ENCODE measurements at places on chromosomes 11 and 22. TPM values are rescaled to one million over a fixed set of nuclear protein-coding genes. Genes with fewer than 3 reads are reported as not detected.
A peak's percentile ranks its signal among the peaks of the same experiment; 100 is the strongest.

The RIMBP3B gene
- 0.17 TPM for total RNA-seq

The ZNF214 gene
- total RNA-seq = 3.3 TPM

The PPP1R14B gene
- 96.1 TPM for total RNA-seq

The POU2AF3 gene
- total RNA-seq = 2.5 TPM

The OR4D5 gene
- total RNA-seq = 0.77 TPM

The JRKL gene
- total RNA-seq = 8.4 TPM

The ANKK1 gene
- total RNA-seq = not detected

- H3K4me1 ChIP-seq = peaks cover 3% of the 10 kb centered on the region
- no peaks in the 10 kb centered on the region for H3K36me3 ChIP-seq
- H3K4me3 ChIP-seq = no peak overlapping the region
- DNase-seq = no peak
- no peak overlapping the region for H3K27ac ChIP-seq
Measured at GRCh38 chr22:23282089-23282501, 101.8 kb downstream of the BCR start.

GRCh38 chr11:45209891-45210699 is 63.7 kb downstream of the PRDM11 start:
- H3K4me3 ChIP-seq = no peak overlapping the region
- no peaks in the 10 kb centered on the region for H3K36me3 ChIP-seq
- DNase-seq = peak; percentile 91
- H3K27ac ChIP-seq = peak overlapping the region; percentile 88
- no peaks in the 10 kb centered on the region for H3K27me3 ChIP-seq
- peaks cover 31% of the 10 kb centered on the region for H3K4me1 ChIP-seq

DNA sequence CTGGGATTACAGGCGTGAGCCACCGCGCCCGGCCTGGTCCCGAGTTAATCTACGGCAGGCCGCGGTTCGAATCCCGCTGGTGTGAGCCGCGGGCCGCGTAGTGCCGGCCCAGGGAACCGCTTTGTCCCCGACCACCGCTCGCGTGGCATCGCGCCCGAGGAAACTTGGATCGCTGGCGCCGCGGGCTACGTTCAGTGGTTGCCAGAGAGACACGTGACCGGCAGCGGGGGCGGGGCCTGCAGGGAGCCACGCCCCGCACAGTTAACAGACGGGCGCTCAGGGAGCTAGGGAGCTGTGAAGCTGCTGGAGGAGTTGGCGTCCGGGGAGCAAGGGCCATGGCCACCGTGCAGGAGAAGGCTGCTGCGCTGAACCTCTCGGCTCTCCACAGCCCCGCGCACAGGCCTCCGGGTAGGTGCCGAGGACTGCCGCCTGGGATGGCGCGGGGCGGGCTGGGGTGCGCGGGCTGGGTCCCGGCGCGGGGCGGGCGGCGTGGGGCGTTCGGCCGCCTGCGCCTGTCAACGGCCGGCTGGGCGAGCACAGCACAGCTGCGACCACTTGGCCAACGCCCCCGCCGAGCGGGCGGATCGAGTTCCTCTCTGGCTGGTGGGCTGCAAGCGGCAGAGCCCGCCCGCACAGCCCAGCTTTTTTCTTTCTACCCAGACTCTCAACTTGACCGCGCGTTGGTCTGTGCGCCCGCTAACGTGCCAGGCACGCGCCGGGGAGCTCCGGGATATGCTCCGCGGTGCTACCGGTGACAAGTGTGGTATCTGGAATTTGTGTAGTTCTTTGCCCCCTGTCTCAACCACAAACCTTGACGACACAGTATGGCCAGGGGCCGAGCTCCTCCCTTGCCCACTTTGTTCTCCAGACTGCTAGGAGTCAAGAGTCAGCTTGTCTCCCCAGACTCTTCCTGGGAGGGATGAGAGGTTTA is at the start of gene DEPDC7:
Gene DEPDC7 (plus strand): TSS at position 258 of the 931 bp plus-strand sequence. CDS start 78 bp downstream, at position 336.
- H3K4me1 ChIP-seq = peaks cover 4% of the 10 kb centered on the region
- no peaks in the 10 kb centered on the region for H3K36me3 ChIP-seq
- H3K27me3 ChIP-seq = no peaks in the 10 kb centered on the region
- peak within 1 kb of the TSS; percentile 61 for H3K4me3 ChIP-seq

DNA sequence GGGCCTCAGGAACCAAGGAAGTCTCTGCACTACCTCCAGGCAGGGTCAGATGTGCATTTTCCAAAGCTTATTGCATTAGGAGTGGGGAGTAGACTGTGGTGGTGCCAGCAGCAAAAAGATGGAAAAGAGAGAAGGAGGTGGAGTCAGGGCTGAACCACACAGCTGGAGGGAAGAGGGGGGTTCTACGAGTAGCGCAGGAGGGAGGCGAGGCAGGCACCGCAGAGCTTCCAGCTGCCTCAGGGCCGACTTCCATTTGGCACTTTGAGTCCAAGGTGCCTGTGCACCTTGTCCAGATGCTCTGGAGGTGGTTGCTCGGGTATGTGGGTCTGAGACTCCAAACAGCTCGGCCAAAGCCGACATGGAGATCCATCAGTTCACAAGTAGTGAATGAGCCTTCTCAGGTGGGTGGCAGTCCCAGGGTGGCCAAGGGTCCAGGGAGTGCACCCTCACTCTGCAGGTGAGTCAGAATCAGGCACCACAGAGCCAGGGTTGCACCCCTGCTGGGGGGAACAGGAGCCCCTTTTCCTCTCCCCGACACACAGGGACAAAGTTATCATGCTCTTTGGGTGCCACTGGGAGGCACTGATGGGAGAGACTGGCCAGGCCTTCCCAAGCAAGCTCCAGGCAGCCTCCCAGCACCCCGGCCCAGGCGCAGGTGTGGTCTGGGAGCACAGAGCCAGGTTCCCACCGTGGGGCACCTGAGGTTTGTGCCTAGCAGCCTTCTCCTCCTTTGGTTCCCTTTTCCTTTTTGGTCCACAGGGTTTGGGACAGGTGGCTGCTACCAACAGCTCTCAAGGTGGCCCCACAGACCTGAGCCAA is 30.2 kb downstream of the GGT5 start:
- no peaks in the 10 kb centered on the region for H3K4me1 ChIP-seq
- no peak overlapping the region for H3K4me3 ChIP-seq
- DNase-seq = no peak
- no peak overlapping the region for H3K27ac ChIP-seq

GRCh38 chr11:27398400-27398770 is 35.4 kb upstream of the CCDC34 start:
- H3K36me3 ChIP-seq = no peaks in the 10 kb centered on the region
- peaks cover 69% of the 10 kb centered on the region for H3K4me1 ChIP-seq
- peak overlapping the region; percentile 82 for H3K27ac ChIP-seq
- H3K4me3 ChIP-seq = no peak overlapping the region

DNA sequence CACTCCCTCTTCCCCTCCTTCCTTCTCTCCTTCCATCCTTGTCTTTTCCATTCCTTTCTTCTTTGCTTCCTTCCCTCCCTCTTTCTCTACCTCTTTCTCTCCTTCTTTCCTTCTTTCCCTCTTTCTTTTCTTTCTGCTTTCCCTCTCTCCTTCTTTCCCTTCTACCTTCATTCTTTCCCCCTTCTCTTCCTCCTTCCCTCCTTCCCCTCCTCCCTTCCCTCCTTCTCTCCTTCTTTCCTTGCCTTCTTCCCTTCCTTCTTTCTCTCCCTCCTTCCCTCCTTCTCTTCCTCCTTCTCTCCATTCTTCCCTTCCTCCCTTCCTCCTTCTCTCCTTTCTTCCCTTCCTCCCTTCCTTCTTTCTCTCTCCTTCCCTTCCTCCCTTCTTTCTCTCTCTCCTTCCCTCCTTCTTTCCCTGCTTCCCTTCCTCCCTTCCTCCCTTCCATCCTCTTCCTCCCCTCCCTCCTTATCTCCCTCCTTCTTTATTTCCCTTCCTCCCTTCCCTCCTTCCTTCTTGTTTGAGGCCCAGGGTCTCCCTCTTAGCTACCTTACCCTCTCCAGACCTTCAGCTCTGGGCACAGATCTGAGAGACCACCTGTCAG is 77.0 kb downstream of the BUD13 start:
- H3K4me1 ChIP-seq = no peaks in the 10 kb centered on the region
- DNase-seq = no peak
- H3K27ac ChIP-seq = no peak overlapping the region
- no peak overlapping the region for H3K4me3 ChIP-seq
- peaks cover 9% of the 10 kb centered on the region for H3K27me3 ChIP-seq

DNA sequence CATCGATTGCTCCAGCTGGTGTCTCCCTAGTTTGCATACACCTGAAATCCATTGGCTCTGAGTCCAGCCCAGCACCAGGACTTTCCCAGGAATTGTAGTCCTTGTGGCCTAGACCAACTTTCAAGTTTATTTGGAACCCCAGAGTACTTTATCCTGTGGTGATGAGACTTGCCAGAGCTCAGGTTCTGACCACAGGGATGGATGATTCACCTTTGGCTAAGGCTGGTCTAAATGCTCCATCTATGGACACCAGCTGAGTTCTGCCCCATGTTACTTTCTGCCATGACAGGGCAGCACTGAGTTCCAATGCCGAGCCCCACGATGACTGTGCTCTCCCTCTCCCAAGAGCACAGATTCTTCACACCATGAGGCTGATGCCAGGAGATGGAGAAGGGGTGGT is 17.3 kb upstream of the INSC start:
- no peak overlapping the region for H3K27ac ChIP-seq
- H3K27me3 ChIP-seq = peaks cover 20% of the 10 kb centered on the region
- DNase-seq = no peak

DNA sequence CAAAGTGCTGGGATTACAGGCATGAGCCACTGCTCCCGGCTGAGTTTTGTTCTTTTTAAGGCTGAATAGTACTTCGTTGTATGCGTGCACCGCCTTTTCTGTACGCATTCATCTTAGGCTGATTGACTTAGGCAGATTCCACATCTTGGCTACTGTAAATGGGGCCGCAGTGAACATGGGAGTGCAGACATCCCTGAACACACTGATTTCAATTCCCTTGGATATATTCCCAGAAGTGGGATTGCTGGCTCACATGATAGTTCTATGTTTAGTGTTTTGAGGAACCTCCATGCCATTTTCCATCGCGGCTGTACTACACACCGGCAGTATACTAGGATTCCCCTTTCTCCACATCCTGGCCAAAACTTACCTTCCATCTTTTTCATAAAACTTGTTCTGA is 10.4 kb upstream of the ZNF74 start:
- no peak overlapping the region for H3K4me3 ChIP-seq
- no peak for DNase-seq
- H3K27ac ChIP-seq = no peak overlapping the region
- no peaks in the 10 kb centered on the region for H3K36me3 ChIP-seq
- H3K27me3 ChIP-seq = peaks cover 4% of the 10 kb centered on the region

- no peak overlapping the region for H3K27ac ChIP-seq
- no peaks in the 10 kb centered on the region for H3K27me3 ChIP-seq
- H3K4me3 ChIP-seq = no peak overlapping the region
- no peak for DNase-seq
Measured at GRCh38 chr11:41392596-41392995, 66.9 kb downstream of the LRRC4C start.

- H3K36me3 ChIP-seq = no peaks in the 10 kb centered on the region
- H3K4me1 ChIP-seq = no peaks in the 10 kb centered on the region
- H3K27ac ChIP-seq = no peak overlapping the region
- DNase-seq = no peak
- no peak overlapping the region for H3K4me3 ChIP-seq
Measured at GRCh38 chr11:67700548-67701262, 26.3 kb upstream of the ALDH3B2 start.

GRCh38 chr11:120642196-120642894 is 130.8 kb downstream of the GRIK4 start:
- no peaks in the 10 kb centered on the region for H3K4me1 ChIP-seq
- no peak overlapping the region for H3K4me3 ChIP-seq
- no peak for DNase-seq

DNA sequence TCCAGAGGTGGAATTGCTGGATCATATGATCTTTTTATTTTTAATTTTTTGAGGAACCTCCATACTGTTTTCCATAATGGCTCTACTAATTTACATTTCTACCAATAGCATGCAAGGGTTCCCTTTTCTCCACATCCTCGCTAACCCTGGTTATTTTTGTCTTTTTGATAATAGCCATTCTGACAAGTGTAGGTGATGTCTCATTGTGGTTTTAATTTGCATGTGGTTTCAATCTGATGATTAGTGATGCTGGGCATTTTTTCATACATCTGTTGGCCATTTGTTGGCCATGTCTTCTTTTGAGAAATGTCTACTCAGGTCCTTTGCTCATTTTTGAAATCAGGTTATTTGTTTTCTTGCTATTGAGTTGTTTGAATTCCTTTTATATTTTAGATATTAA is 15.4 kb upstream of the OR4D5 start:
- no peaks in the 10 kb centered on the region for H3K36me3 ChIP-seq
- H3K27me3 ChIP-seq = no peaks in the 10 kb centered on the region
- no peaks in the 10 kb centered on the region for H3K4me1 ChIP-seq
- H3K4me3 ChIP-seq = no peak overlapping the region
- DNase-seq = no peak
- H3K27ac ChIP-seq = no peak overlapping the region

GRCh38 chr11:46285594-46286033 is 8.2 kb downstream of the CREB3L1 start:
- H3K4me3 ChIP-seq = no peak overlapping the region
- H3K27me3 ChIP-seq = no peaks in the 10 kb centered on the region
- peak overlapping the region; percentile 13 for H3K27ac ChIP-seq

DNA sequence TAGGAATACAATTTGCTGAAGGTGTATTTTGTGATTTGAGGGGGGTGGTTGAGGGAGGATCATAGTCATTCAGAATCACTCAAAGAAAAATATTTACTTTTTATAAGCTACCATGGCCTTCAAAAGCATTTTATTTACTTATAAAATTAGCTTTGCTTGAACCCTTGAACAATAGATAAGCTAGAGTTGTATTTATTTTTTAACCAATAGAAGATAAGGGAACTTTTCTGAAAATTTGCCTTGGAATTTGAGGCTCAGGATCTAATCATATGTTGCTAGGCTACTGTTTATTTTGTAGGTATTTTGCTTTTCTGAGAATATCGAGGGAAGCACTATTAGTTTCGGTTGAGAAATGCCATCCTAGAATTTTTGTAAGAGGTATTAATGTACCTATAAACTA is 82.1 kb downstream of the EMSY start:
- no peak for DNase-seq
- H3K4me3 ChIP-seq = no peak overlapping the region
- H3K4me1 ChIP-seq = peaks cover 10% of the 10 kb centered on the region
- no peaks in the 10 kb centered on the region for H3K36me3 ChIP-seq

GRCh38 chr11:86117001-86117711 is 48.3 kb upstream of the PICALM start:
- H3K27ac ChIP-seq = no peak overlapping the region
- H3K36me3 ChIP-seq = no peaks in the 10 kb centered on the region
- no peaks in the 10 kb centered on the region for H3K4me1 ChIP-seq

DNA sequence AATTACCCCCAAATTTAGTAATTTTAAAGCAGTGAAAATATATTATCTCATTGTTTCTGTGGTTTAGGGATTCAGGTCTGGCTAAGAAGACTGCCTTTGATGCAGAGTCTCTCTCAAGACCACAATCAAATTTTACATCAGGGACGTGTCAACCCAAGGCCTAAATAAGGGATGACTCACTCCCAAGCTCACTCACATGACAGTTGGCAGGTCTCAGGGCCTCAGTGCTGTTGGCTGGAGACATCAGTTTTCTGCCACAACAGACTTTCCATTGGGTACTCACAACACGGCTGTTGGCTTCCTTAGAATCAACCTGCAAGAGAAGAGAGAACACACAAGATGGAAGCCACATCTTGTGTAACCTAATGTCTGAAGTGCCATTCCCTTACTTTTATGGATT is 377.3 kb downstream of the FAM181B start:
- no peak for DNase-seq
- no peaks in the 10 kb centered on the region for H3K36me3 ChIP-seq
- H3K4me1 ChIP-seq = no peaks in the 10 kb centered on the region
- H3K27me3 ChIP-seq = no peaks in the 10 kb centered on the region
- H3K27ac ChIP-seq = no peak overlapping the region
- H3K4me3 ChIP-seq = no peak overlapping the region

All from hepatocyte (in vitro differentiated cells).